ENCODE measurements at places on chromosomes 11 and 22. TPM values are rescaled to one million over a fixed set of nuclear protein-coding genes. Genes with fewer than 3 reads are reported as not detected.

The NDUFS8 gene
- total RNA-seq: 136 TPM

The SEC14L3 gene
- total RNA-seq: not detected

The SNU13 gene
- total RNA-seq: 93.5 TPM

DNA sequence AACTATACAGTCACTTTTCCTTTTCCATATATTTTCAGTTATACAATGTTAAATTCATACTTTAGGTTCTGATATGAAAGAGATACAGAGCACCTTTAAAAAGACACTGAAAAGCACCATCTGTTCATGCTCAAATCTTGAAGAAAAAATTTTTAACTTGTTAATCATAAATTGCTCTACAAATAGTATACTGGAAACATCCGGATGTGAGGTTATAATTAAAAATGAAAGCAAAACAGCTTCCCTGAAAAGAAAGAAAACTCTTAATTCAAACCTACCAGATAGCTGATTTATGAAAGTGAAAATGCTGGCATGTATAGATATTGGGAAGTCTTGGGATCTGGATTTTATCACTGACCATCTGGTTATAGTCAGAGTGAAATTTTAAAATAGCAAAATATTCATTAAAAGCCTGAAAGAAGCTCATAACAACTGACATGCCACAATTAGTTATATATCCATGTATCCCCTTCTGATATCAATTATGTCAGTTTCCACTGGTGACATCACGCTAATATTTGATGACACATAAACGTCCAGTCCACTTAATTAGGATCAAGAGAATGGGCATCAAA is 740.0 kb downstream of the DLG2 start:
- H3K36me3 ChIP-seq: no peaks in the 10 kb centered on the region
- H3K4me3 ChIP-seq: no peak overlapping the region
- no peak overlapping the region for H3K27ac ChIP-seq

GRCh38 chr22:44815099-44816070 is 63.0 kb downstream of the ARHGAP8 start:
- H3K27me3 ChIP-seq: peaks cover 4% of the 10 kb centered on the region
- no peak overlapping the region for H3K27ac ChIP-seq
- H3K4me1 ChIP-seq: peaks cover 2% of the 10 kb centered on the region
- H3K4me3 ChIP-seq: no peak overlapping the region
- no peak for DNase-seq

- H3K4me3 ChIP-seq: no peak overlapping the region
- peak; percentile 52 for DNase-seq
- peaks cover 5% of the 10 kb centered on the region for H3K27me3 ChIP-seq
Measured at GRCh38 chr11:72430741-72431570, 3.4 kb downstream of the CLPB start.

DNA sequence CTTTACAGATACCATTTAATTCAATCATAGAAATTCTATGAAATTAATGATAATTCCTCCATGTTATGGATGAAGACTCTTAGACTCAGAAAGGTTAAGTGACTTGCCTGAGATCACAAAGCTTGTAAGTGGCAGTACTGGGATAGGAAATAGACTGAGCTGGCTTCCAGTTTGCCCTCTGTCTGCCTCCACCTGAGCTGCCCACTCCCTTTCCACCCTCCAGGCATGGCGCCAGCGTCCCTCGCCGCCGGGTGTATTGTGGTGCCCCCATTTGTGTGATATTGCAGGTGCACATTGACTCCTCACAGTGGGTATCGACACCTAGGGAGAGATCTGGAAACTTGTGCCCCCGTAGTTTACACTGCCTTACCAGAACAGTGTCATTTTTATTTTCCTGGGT is 9.4 kb upstream of the RPS3 start:
- DNase-seq: no peak
- H3K4me1 ChIP-seq: peaks cover 5% of the 10 kb centered on the region
- H3K27me3 ChIP-seq: no peaks in the 10 kb centered on the region
- H3K36me3 ChIP-seq: no peaks in the 10 kb centered on the region
- H3K4me3 ChIP-seq: no peak overlapping the region
- H3K27ac ChIP-seq: no peak overlapping the region

GRCh38 chr11:93481696-93482095 is 61.5 kb downstream of the SMCO4 start:
- no peak for DNase-seq
- H3K36me3 ChIP-seq: no peaks in the 10 kb centered on the region
- H3K4me1 ChIP-seq: peaks cover 19% of the 10 kb centered on the region
- H3K4me3 ChIP-seq: no peak overlapping the region

GRCh38 chr11:83437939-83438338 is 151.8 kb upstream of the CCDC90B start:
- no peak overlapping the region for H3K4me3 ChIP-seq
- no peak for DNase-seq
- no peak overlapping the region for H3K27ac ChIP-seq
- H3K27me3 ChIP-seq: no peaks in the 10 kb centered on the region
- no peaks in the 10 kb centered on the region for H3K36me3 ChIP-seq

DNA sequence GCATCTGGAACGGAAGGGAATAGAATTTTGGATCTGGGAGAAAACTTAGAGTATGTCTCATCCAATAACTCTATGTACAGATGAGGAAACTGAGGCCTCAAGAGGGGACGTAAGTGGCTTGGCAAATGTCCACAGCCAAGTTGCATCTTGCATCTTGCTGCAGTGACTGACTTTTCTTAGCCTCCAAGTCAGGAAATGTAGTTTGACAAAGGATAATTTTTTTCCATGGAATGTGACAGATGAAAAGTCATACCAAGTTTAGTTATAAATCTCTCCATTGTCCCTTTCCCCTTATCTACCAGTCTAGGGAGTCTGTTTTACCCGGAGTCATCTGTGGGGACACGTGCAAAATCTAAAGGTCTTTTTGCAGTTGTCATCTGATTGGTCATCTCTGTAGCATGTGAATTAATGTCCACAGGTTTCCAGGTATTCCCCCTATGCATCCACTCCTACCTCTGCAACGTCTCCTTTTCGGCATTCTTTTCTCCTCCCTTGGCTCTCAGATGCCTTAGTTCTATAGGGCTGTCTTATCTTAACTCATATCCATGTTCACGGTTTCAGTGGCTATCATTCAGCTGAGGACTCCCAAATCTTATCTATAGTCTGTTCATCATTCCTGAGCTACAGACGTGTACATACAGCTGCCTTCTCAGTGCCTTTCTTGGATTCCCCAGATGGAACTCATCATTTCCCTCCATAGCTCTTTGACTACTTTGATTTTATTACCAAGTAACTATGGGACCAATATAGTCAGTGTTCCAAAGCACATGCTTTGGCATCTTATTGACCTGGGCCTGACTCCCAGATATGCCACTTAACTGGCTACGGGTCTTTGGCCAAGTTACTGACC is 139.5 kb upstream of the TIMP3 start:
- peaks cover 2% of the 10 kb centered on the region for H3K27me3 ChIP-seq
- H3K27ac ChIP-seq: no peak overlapping the region
- H3K4me3 ChIP-seq: no peak overlapping the region
- no peaks in the 10 kb centered on the region for H3K36me3 ChIP-seq
- no peak for DNase-seq

GRCh38 chr11:79044201-79044600 is 396.6 kb downstream of the TENM4 start:
- DNase-seq: no peak
- H3K4me1 ChIP-seq: peaks cover 28% of the 10 kb centered on the region
- H3K4me3 ChIP-seq: no peak overlapping the region
- H3K36me3 ChIP-seq: peaks cover 4% of the 10 kb centered on the region

GRCh38 chr22:49291169-49291568 is 536.5 kb downstream of the BRD1 start:
- no peaks in the 10 kb centered on the region for H3K4me1 ChIP-seq
- H3K27me3 ChIP-seq: peaks cover 3% of the 10 kb centered on the region
- no peak for DNase-seq
- peaks cover 5% of the 10 kb centered on the region for H3K36me3 ChIP-seq

DNA sequence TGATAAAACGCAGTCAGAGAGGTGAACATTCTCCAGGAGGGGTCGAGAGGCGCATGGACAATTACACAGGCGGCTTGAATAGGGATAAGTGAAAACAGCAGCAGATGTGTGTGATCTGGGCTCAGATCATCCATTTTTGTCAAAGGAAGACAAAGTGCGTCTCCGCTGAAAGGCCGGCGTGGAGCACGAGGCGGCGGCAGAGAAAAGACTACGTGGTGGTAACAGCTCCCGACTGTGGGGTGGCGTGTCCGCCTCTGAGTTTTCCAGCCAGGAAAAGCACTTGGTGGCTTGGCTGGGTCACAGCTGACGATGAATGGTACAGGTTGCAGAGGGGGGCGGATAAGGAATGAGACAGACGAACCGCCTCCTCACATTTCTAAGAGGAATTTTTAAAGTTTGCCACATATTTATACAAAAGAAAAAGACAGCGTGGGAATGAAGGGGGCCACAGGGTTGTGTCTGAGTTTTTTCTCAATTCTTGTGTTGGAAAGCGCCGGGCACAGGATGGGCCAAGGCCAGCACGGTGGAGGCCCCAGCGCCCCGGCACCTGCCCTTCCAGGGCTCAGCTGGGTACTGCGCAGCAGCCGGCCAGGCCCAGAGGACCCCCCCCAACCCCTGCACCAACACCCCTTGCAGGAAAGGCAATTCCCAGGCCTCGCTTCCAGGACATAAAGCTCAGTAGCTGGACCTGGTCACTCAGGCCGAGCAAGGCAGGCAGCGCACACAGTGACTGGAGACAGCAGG is 80.4 kb downstream of the TRMU start:
- H3K4me3 ChIP-seq: no peak overlapping the region
- DNase-seq: no peak
- no peaks in the 10 kb centered on the region for H3K27me3 ChIP-seq

All from glutamatergic neuron (in vitro differentiated cells).